Fibroblast of villous mesenchyme (primary cell): ENCODE measurements at places on chromosomes 4 and X. TPM values are rescaled to one million over a fixed set of nuclear protein-coding genes. Genes with fewer than 3 reads are reported as not detected.

The GAGE2A gene
- total RNA-seq, result not detected in 2 replicates

The MCF2 gene
- under 0.01 TPM in 2 replicates for total RNA-seq

The ERAS gene
- total RNA-seq, result not detected in 2 replicates

The EGF gene
- total RNA-seq, result 1.9 and 6.5 TPM in 2 replicates

The SLC26A1 gene
- under 0.01 and 0.32 TPM in 2 replicates for total RNA-seq
